SW 1271 (cell line): ENCODE measurements at places on chromosomes 3 and 15.

GRCh38 chr3:66552846-66553245 lies 52.0 kb upstream of the LRIG1 start:
- no peak for DNase-seq

DNA sequence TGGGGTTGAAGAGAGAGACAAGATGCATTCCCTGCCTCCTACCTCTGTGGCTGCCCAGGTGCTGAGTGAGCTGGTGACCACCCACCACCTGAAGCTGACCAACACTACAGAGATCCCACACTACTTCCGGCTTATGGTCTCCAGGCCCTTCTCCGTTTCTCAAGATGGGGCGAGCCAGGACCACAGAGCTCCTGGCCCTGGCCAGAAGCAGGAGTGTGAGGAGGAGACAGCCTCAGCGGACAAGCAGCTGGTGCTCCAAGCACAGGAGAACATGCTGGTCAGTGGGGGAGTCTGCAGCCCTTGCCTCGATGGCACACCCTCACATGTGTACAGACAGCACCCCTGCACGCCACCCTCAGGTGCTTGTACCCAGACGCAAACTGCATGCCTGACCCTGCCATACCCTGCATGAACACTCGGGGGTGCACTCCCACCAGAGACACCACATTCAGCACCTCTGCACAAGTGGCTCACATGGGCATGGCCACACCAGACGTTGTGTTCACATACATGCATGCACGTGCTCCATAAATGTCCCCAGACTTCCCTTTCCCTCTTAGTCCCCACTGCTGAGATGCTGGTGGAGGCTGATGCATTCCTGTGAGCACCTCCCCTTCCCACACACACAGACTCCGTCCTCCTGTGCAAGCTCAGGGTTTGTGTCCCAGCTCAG lies 19.0 kb downstream of the ACAA1 start:
- DNase-seq, result peak; percentile 31

DNA sequence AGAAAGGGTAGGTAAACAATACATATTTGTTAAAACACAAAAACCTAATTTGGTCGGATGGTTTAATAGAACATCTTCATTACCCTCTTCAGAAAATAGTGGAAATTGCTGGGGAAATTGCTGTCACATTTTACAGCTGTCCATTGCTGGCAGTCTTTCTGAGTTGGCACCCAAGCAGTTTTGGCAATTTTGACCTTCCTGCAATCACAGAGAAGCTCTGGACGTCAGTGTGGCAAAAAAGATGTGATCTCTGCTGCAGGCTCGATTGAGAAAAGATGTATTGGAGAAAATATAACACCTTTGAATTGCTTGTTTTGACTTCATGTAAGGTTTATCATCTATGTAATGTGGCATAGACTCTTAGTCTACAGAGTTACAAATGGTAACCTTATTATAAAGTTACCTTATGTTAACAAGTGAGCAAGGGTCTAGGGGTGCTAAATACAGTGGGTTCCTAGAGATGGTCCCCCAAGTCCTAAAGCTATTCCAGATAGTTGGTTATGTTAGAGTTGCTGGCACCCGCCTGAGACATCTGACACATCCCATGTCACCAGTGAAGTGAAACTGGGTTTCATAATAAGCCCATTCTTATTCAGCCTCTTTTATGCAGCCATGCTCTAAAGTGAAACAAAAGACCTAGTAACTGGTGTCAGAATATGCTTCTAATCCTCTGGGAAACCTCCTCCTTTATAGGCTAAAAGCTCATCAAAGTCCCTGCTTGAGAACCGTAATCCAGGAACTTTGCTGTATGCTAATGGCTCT lies 14.0 kb downstream of the UBE2E1 start:
- no peak for DNase-seq

GRCh38 chr3:137768361-137769321 lies 4.5 kb downstream of the SOX14 start:
- DNase-seq, result no peak

- no peak for DNase-seq
Observed at GRCh38 chr15:60644903-60645302, 166.0 kb upstream of the ICE2 start.

DNA sequence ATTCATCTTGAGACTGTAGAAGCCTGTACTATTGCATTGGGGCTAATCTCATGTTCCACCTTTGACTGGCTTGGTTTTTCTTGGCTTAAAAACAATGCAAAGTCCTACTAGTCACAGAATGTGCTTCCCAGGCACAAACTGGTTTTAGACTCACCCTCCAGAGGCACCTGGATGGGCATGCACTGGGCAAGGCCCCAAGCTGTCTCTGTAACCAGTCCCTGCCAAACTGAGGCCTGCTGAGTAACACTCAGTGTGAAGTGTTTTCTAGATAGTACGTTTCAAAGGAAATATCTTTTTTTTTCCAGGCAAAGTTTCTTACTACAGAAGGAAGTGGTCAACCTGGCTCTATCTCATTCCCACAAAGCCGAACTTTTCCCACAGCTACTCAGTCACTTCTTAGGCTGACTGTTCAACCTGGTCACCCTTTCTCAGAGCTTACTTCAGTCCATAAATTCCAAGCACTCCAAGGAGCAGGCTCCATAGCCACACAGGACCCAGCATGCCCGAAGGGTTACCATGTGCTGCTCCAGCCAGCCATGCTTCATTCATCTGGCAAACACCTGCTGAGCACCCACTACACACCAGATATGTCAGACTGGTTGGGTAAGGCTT lies 57.4 kb downstream of the NPTN start:
- no peak for DNase-seq

GRCh38 chr3:138761002-138761401 lies 73.7 kb downstream of the PIK3CB start:
- no peak for DNase-seq

DNA sequence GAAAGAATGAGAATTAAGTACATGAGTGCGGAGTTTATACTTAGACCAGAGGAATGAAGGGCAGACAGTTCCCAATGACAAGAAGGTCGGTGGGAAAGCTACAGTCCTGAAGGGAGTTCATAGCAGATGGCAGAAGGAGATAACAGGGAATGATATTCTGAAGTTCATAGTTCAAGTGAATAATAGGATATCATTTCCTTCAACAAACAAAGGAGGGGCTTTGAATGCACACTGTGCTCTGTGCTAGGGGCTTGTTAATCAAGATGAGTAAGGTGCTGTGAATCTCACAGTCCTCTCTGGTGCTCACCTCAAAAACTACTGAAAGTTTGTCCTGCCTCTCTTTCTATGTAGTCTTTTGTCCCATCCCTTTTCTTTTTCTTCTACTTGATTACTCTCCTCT lies 41.9 kb downstream of the SIDT1 start:
- DNase-seq, result no peak

GRCh38 chr3:111252779-111253178 lies 181.2 kb downstream of the NECTIN3 start:
- DNase-seq, result peak; percentile 44

GRCh38 chr15:90054618-90055097 lies 47.6 kb downstream of the IDH2 start:
- no peak for DNase-seq

GRCh38 chr3:19471138-19471537 lies 322.8 kb downstream of the KCNH8 start:
- no peak for DNase-seq

- DNase-seq, result no peak
Observed at GRCh38 chr3:157810924-157811718, 295.1 kb downstream of the SHOX2 start.

GRCh38 chr3:184632551-184633236 lies 71.1 kb downstream of the EPHB3 start:
- DNase-seq, result no peak

GRCh38 chr3:13260259-13261103 lies 159.6 kb downstream of the NUP210 start:
- DNase-seq, result no peak

- no peak for DNase-seq
Observed at GRCh38 chr3:10732292-10732691, 83.7 kb upstream of the SLC6A11 start.

DNA sequence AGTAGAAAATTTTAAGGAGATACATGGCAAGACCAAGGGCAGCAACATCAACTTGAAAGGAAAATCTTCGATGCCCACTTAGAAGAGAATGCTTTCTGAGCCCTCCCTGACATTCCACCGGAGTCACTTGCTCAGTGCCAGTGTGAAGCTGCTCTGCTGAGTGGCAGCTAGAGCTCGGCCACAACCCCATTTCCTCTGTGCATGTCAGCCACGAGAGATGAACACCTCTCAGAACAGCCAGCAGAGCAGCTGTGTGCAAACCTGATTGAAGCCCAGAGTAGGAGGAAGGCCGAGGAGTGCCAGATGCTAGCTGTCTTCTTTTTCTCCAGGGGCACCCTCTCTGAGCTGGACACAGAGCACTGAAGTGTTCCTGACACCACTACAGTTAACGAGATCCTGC lies 12.2 kb downstream of the TARS3 start:
- no peak for DNase-seq

GRCh38 chr15:68469162-68470048 lies 37.4 kb upstream of the ITGA11 start:
- DNase-seq, result no peak

DNA sequence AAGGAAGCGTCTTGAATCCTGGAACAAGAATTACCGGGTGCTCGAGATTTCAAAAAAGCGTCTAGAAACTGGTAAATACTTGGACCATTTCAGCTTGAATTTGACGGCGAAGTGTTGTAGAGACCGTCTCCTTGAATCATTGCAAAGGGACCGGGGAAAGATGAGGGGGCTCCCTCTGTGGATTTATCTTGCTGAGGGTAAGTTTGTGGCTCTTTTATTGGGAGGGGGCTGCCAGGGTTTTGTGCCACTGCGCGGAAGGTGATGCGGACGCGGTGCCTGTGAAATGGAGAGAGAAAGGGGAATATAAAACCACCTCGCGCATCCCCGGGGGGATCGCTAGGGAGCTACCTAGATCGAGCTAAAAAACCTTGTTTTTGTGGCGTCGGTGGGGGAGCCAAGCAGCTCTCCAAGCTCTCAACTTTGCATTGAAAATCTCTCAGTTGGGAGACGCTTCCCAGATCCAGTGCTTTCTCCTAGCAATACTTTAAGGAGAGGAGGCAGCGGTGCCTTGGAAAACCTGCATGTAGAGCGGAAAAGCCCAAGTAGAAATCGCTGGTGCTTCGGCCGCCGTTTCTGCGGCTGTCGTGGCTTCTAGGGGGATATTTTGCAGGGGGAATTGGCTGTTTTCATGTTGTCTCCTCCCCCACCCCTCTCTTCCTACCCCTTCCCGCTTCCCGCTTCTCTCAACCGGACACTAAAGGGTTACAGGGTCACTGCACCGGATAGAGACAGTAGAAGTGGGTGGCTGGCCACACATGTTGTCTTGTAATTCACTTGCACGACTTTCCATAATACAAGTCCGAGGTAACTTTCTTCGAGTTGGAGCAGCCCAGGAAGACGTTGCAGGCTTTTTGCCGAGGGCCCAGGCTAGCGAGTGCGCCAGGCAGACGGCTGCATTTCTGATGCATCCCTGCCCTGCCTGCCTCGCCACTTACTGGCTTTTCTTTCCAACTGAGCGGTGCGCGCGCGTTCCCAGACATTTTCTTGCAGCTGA lies 187.6 kb downstream of the NLGN1 start:
- DNase-seq, result no peak

- no peak for DNase-seq
Observed at GRCh38 chr3:47892286-47893040, 89.5 kb downstream of the DHX30 start.

DNA sequence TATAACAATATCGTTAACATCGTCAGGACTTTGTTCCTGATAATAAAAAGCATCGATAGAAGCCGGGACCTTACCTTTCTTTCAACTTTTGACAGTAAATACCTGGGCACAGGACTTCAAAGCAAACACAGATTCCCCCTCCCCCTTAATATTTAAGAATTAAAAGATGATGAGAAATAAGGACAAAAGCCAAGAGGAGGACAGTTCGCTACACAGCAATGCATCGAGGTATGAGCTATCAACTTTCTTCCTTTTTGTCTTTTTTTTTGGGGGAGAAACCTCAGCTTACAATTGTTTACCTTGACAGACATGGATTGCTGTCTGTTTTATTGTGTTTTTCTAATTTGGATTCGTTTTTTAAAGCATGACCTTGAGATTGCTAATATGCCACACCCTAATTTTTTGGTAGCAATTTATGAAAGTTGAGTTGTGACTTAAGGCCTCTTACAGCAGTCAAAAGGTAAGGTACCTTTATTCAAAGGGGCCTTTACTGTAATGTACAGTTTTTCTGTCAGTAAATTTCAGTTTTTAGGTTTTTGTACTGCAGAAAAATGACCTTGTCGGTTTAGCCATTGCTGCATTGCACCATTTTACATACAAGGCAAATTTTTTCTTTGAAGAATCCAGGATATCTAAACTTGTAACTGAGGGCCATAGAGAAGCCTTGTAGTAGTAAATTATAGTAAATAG lies 1.1 kb downstream of the CHD2 start:
- DNase-seq, result peak; percentile 67

- no peak for DNase-seq
Observed at GRCh38 chr3:136291302-136291701, 41.2 kb downstream of the PCCB start.

DNA sequence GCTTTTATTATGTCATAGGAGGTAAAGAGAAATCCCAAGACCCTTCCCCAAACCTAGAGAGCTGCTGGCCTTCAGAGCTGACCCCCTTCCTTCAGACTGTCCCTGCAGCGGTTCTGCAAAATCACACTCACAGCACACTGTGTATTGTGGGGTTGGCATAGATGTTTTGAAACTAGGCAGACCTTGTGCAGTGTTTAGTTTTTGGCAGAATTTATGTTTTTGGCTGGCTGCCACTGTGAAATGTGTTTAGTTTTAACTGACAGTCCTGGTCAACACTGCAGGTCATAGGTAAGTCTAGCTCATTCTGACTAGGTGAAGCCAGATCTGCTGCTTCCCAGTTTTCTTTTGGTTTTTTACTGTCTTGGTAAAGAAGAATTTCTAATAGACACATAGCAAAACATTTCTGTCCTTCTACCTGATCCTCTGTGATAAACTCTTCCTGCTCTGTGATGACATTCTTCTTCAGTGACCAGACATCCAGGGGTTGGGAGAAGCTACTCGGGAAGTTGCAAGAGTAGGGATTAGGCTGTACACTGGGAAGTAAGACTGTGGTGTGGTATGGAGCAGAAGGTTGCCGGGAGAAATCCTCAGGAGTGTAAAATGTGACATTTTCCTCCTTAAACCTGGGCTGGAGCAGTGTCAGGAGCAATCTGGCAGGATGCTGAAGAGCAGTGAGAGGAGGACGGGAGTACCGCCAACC lies 209.6 kb upstream of the MCTP2 start:
- no peak for DNase-seq

DNA sequence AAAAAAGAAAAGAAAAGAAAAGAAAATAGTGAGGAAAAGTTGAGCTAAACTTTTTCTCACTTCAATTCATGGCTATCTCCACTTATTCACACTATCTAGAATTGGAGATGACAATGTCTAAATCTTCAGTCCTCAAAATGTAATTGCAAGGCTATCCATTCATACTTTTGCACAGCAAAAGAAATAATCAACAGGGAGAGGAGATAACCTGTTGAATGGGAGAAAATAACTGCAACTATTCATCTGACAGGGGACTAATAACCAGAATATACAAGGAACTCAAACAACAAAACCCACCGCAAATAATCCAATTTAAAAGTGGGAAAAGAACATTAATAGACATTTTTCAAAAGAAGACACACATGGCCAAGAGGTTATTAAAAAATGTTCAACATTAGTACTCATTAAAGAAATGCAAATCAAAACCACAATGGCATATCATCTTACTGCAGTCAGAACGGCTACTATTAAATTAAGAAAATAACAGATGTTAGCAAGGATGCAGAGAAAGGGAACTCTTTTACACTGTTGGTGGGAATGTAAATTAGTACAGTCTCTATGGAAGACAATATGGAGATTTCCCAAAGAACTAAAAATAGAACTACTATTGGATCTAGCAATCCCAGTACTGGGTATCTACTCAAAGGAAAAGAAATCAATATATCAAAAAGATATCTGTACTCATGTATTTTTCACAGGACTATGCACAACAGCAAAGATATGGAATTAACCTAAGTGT lies 73.5 kb upstream of the PPIB start:
- DNase-seq, result no peak
